Mesenteric fat pad (tissue), 1 donor: ENCODE measurements at places on chromosomes 12 and 14. TPM values are rescaled to one million over a fixed set of nuclear protein-coding genes. Genes with fewer than 3 reads are reported as not detected.

STON2 gene
- total RNA-seq: 20.8 TPM

GRCh38 chr12:57104292-57104910 is 6.8 kb downstream of the STAT6 start:
- no peak for DNase-seq

PMEL gene
- 0.64 TPM for total RNA-seq

DNA sequence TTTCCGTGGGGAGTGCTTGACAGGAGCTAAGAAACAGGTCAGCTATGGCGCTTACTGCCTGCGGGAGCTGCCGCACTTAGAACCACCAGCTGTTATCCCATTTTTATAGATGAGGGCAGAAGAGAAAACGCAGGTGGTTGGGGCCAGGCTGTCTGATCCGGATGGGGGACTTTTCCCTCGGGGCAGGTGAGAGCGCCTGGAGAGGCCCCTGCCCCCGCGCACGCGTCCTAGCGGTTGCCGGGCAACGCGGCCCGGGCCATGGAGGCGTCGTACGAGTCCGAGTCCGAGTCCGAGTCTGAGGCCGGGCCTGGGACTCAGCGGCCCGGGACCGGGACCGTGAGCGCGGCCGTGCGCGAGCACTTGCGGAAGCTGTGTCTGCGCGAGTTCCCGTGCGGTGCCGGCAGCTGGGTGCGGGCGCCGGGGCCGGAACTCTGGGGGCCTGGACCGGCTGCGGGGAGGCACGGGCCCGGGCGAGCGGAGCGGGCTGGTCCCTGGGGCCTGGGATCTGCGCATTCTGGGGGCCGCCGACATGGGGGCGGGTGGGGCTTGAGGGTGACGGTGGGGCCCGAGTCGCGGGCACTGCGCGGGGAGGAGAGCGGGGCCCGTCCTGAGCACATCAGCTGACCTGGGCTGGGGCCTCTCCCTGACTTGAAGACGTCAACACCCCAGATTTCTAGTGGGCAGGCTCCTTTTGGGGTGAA is at the start of gene LRRC43:
LRRC43 (plus strand) TSS at position 237 of the 701 bp plus-strand sequence; CDS start at position 259, 22 bp downstream.
- DNase-seq: no peak

EXOC3L4 gene
- 2.0 TPM for total RNA-seq

- DNase-seq: no peak
These were observed 2.9 kb downstream of the PRPF40B start for GRCh38 chr12:49626169-49626835.

SERPINA1 gene
- 41.6 TPM for total RNA-seq

DNA sequence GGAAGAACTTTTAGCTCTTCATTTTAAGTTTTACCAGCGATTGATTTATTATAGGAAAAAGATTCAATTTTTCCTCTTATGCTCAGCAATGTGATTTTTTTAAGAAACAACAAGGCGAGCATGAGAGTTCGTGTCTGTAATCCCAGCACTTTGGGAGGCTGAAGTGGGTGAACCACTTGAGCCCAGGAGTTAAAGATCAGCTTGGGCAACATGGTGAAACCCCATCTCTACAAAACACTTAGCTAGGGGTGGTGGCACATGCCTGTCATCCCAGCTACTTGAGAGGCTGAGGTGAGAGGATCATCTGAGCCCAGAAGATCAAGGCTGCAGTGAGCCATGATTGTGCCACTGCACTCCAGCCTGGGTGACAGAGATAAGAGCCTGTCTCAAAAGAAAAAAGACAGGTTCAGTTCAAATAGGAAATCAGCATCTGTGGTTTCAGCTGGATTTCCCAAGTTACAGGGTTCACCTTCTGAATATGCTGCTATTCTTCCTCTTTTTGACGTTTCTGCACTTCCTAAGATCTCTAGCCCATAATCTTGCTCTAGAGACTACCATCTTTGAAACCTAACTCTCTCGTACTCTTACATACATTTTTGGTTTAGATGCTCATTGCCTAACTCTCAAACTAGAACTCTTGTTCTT is 274.7 kb downstream of the SEC23A start:
- DNase-seq: no peak

GRCh38 chr14:20204721-20205120 is 14.0 kb downstream of the OR11G2 start:
- no peak for DNase-seq

NPAS3 gene
- 3.6 TPM for total RNA-seq

TCL1A gene
- total RNA-seq: not detected

GRCh38 chr12:119179335-119180021 is 747 bp downstream of the HSPB8 start:
- no peak for DNase-seq

ADAM21 gene
- 0.13 TPM for total RNA-seq

DNA sequence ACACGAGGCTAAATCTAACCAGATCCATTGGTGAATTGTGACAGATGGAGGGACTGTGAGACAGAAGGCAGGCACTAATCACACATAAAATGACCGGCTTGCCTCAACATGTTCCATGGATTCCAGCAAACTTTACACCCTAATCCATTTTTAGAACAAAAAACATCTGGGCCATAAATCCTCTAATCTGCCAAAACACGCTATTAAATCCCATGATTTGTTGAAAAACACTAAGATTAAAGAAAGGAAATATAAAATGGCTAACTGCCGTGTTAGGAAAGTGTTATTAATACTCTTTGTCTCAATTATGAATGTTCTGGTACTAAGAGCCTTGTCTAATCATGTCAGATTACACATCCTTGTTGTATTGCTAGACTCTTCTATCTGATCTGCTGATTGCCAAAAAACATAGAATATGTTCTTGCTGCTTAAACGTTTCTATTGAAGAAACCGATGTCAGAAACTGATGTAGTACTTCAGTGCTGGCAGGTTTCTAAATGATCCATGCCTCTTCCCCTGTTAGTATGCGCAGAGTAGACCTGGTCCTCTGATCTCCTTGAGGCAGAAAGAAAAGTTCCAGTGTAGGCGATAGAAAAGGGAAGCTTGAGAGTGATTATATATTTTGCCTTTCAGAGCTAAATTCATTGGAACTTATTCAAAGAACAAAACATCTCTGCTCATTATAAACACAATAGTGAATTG is 384.9 kb downstream of the SOX5 start:
- no peak for DNase-seq

- no peak for DNase-seq
These were observed 318.8 kb downstream of the NRXN3 start for GRCh38 chr14:78488938-78489337.

PZP gene
- 0.61 TPM for total RNA-seq

DNA sequence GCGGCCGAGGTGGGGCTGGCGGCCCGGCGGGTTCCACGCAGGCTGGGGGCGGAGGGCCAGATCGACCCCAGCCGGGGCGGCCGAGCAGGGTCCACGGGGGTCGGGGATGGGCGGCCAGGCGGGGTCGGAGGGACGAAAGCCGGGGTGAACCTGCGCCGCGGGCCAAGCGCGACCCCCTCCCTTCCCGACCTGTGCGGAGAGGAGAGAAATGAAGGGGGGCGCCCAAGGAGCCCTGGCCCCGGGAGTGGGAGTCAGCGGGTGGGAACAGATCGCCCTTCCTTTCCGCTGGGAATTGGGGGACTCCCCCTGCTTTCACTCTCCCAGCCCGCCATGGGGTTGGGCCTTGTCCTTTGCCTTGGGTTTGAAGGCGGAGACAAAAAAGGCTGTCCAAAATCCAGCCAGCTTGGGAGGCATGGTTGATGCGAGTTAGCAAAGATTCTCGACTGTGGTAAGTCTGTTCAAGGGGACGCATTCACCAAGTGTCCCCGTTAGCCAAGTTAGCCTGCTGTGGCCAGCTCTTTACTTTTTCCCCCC is 559 bp upstream of the CKAP4 start:
- no peak for DNase-seq

DNA sequence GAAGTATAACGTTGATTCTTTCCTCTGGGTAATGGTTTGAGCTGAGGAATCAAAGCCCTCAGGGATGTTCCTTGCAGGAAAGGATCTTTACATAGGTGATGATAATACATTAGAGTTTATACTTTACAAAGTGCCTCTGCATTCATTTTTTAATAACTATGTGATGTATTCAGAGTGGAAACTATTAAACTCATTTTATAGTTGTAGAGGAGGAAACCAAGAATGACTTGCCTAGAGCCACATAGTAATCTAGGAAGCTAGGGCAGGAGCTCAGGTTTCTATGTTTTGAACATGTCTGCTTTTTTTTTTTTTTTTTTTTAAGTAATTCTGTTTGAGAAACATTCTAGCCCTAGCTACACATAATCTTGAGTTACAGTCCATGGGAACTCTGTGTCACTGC is 117.3 kb downstream of the TXNDC16 start:
- DNase-seq: no peak

DNA sequence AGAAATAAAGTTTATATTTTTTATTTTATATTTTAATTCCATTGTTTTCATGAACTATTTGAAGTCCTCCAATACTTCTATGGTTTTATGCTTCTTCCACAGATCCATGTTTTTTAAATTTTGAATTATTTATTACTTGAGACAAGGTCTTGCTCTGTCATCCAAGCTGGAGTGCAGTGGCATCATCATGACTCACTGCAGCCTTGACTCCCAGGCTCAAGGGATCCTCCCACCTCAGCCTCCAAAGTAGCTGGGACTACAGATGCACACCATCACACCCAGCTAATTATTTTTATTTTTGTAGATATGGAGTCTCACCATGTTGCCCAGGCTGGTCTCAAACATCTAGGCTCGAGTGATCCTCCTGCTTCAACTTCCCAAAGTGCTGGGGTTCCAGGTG is 28.8 kb upstream of the DLGAP5 start:
- DNase-seq: no peak
